ENCODE measurements at places on chromosomes 16 and 17. TPM values are rescaled to one million over a fixed set of nuclear protein-coding genes. Genes with fewer than 3 reads are reported as not detected.
A peak's percentile ranks its signal among the peaks of the same experiment; 100 is the strongest.

The USP43 gene
- total RNA-seq, result 0.39 TPM

The GJC1 gene
- total RNA-seq, result 1.7 TPM

The CD300H gene
- total RNA-seq, result not detected

DNA sequence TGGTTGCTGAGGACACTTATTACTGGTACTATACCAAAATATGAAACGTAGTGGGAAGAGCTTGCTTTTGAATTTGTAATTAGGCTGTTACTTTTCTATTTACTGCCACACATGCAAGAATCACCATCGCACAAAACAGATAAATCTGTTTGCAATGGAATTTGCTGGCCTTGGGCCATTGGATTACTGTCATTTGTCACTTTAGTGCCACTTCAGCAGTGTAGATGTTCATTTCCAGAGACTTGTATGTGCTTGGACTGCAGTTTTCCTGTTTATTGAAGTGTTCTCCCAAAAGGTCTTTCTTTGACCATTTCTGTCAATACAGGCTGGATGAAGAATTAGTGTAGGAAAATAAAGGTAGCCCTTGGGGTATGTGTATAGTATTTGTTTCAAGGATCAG, 4.5 kb downstream of the USP10 start:
- no peak for DNase-seq

DNA sequence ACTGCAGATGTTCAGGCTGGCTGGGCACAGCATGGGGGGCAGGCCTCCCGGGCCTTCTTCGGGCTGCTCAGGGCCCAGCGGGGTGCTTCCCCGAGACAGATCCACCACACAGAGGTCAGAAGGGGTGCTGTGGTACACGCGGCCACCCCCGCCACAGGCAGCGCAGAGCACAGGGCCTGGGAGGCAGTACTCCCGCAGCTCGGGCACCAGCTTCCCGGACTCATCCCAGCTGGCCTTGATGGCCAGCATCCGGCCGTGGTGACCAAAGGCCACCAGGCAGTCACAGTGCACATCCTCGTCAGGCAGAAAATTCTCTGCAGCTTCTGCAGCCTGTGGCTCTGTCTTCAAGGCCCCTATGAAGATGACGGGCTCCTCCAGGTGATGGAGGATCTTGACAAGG, 1.9 kb downstream of the FAAP100 start:
- DNase-seq, result peak; percentile 82

GRCh38 chr16:19898924-19899604, 14.4 kb upstream of the GPRC5B start:
- no peak for DNase-seq

DNA sequence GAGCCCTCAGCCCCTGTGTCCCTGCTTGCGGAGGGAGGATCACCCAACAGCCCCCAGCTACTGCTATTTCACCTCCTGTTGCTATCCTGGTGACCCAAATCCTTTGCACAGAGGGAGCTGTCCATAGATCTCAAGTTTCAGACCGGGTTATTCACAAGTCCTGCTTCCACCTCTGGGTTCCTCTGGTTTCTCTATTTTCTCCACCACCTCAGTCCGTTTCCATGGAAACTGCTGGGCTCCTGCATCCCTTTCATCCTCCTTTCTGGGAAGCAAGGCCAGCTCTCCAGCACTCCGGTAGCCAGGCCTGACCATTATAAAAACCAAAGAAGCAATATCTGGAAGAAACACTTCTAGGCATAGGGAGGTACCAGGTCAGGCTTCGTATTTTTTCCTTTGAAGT, 4.8 kb upstream of the CALB2 start:
- no peak for DNase-seq

DNA sequence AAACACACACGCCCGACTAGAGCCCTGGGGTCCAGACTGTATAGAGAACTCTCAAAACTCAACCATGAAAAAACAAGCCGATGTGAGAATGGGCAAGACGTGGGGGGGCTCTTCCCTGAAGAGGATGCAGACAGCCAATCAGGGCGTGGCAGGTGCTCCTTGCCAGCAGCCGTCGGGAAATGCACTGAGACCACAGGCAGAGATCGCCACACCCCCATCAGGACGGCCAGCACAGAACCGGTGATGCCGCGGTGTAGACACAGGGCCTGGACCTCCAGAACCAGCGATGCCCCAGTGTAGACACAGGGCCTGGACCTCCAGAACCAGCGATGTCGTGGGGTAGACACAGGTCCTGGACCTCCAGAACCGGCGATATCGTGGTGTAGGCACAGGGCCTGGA, 169.2 kb downstream of the LAT start:
- DNase-seq, result no peak

DNA sequence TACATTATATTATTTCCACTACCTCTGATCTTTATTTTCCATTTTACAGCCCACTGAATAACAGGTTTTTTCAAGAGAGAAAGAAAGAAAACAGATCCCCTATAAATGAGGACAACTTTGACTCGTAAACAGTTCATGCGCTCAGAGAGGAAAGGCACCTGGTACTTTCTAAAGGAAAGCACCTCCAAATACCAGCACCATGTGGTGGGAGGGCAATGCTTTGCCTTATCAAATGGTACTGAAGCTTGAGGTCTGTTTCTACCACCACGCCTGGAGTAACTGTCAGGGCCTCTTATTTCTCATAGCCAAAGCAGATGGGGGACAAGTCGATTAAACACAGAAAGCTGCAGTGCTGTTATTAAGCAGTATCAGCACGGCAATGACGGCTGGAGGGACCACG, 510.3 kb upstream of the ZFHX3 start:
- no peak for DNase-seq

- DNase-seq, result peak; percentile 64
Measured at GRCh38 chr17:61461967-61462718, 9.9 kb downstream of the TBX4 start.

All from spleen (tissue), 13 donors.